Activated CD8-positive, alpha-beta memory T cell treated with anti-CD3 and anti-CD28 coated beads for 1 hour (primary cell): ENCODE measurements at places on chromosomes 11 and 22.

DNA sequence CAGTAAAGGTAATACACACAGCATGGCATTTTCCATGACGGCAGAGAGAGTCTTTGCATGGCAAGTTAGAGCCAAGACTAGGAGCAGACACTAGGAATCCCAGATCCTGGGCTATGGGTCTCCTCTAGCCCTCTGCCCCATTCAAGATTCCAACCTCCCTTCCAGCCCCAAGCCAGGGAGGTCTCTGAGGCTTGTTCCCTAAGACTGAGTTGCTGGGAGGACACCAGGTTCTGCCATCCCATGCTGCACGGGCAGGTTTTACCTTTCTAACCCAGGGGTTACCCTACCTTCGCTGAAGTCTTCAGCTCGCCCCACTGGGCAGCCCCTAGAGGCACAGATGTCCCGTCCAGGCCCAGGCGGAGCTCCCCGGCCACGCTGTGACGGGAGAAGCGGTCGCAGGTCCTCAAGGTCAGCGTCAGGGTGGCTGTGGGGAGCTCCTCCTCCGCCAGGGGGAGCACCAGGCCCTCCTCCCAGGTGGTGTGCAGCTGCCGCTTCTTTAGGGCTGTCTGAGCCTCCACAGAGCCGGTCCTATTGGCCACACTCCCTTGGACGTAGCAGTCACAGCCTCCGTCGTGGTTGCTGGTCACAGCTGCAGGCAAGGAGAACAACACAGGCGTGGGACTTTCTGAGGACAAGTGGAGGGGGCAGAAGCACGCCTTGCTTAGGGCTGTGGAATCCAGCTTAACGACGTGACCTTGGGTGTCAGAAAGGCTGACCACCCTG lies 33.8 kb downstream of the SYT13 start:
- no peak for DNase-seq

DNA sequence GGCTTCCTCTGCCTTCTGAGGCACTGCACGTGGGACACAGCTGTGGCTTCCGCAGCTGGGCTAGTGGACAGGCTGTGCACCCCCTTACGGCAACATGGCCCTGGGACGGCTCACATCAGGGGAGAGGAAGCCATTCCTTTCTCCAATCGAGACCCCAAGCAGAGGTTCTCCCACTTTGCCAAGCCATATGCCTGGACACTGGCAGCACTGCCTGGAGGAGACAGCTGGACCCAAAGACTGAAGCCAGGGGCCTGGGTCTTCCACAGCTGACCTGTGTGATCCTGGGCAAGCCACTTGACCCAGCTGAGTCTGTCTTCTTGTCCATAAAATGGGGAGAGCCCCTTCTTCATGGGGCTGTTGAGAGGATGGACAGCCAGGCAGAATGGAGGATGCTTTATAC lies 65.4 kb downstream of the SHISAL1 start:
- DNase-seq = no peak

DNA sequence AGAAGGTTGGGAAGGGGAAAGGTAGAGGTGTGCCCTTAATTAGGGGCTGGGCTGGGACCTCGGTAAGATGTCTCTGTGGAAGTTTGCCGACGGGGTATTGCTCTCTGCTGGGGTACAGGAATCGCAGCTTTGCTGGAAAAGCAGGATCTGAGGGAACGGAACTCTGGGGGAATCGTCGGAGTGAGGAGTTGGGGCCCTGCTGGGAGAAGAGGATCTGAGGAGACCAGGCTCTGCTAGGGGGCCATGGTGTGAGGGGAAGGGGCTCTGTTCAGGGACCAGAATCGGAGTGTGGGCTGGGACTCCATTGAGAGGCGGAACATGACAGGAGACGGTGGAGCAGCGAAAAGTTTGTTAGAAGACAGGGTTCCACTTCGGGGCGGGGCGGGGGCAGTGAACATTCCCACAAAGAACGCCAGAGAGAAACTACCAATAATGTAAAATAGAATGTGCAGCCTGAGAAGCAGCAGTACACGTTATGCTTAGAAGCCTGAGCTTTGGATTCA lies 456 bp downstream of the AAMDC start:
- no peak for DNase-seq

DNA sequence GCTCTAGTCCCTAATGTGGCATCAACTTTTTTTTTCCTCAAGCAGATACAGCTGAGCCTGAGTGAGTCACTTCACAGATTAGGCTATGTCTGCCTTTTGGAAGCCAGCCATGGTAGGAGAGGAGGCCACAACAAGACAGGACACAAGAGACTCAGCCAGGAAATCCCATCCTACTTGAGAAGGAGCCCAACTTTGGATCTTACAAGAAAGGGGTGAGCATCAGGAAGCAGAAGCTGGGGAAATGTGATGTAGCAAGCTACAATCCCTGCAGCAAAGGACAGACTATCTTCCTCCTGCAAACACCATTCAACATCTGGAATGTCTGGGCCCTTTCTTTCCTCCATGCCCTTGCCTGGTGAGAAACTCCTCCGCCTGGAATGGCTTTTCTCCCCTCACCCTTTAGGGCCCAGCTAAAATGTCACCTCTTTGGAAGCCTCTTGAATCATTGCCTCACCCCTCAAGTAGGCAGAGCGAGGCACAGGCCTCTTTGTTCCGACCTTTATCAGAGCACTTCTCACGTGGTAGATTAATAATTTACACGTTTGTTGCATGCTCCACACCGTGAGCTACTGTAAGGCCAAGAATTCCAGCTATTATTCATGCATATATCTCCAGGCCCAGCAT lies 156.4 kb upstream of the PITPNB start:
- no peak for DNase-seq

- DNase-seq = no peak
These were observed 2.5 kb upstream of the RCN1 start for GRCh38 chr11:32088117-32088941.

GRCh38 chr11:44097821-44098220 lies 2.3 kb downstream of the EXT2 start:
- DNase-seq = no peak

DNA sequence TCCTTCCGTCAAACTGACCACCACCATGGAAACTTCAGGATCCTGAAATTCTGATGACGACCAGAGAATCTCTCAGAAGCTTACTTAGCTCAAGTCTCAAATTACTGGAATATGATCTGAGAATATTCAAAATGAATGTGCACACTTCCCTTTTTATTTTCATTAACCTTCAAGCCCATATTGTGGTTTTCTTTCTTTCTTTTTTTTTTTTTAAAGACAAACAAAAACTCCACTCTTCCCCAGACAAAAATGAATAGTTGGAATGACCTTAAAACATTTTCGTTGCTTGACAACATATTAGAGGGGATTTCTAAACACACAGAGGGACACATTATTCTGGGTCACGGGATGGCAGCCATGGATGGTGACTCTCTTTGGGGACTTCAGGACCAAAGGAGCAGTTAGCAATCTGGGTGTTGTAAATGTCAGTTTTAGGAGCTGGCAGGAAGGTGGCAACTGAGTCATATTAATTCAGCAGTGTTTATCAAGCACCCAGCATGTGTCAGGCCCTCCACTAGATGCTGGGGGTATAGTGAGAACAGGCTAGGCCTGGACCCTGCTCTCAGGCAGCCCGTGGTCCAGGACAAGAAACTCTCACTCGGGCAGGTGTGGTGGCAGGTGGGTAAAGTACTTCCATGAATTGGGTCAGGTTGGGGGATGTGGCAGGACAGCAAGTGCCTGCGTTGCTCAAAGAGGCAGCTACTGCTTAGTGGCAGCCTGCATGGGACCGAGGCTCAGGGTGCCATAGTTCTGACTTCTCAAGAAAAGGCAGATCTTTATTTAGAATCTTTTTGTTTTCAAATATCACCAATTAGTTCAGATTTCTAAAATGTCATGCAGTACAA lies 126.1 kb downstream of the HIPK3 start:
- DNase-seq = no peak

DNA sequence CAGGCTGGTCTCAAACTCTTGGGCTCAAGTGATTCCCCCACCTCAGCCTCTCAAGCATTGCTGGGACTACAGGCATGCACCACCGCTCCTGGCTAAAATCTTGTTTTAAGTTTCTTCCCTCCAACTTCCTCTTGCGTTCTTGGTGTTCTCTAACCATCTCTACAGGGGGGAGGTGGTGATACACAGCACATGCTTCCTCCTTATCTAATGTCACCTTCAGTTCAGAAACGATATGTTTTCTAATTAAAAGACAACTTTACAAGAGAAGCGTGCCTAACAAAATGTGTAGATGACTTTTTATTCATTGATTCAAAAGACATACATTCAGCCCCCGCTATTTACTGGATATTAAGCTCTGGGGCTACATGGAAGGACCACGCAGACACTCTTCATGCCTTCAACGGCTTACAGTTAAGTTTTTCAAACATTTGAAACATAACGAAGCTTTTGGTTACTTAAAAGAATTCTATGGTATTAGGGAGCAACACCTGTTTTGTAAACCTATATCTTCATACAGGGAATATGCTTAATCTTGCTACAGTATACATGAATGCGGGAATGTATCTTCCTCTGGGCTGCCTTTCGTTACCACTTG lies 933 bp upstream of the DLAT start:
- DNase-seq = no peak

GRCh38 chr11:1300569-1301187 lies 8.8 kb downstream of the TOLLIP start:
- no peak for DNase-seq

DNA sequence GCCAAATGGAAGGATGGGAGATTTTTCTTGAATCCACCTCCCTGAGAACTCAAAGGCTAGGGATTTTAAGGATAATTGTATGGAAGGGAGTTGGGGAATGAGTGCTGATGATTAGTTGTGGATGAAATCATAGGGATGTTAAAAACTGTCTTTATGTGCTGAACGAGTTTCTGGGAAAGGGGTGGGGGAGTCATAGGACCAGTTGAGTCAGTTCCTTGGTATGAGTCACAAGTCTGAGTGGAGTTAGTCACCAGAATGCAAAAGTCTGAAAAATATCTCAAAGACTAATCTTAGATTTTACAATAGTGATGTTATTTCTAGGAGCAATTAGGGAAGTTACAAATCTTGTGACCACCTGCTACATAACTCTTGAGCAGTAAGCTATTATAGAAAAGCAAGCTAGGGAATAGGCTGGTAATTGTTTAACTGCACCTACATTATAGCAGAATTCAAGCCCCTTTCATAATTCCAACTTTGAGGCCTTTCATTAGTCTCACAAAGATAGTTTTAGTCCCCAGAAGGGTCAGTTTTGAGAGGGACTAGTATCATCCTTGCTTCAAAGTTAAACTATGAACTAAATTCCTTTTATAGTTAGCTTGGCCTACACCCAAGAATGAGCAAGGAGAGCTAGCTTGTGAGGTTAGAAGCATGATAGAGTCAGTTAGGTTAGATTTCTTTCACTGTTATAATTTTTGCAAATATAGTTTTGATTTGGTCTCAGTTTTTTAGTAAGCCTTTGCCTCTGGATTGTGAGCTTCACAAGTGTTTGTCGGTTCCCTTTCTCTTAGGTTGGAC lies 668.0 kb downstream of the ETS1 start:
- DNase-seq = no peak

GRCh38 chr11:45078236-45079074 lies 68.0 kb upstream of the PRDM11 start:
- no peak for DNase-seq

GRCh38 chr22:22704156-22704946 lies 59.9 kb downstream of the GGTLC2 start:
- no peak for DNase-seq

DNA sequence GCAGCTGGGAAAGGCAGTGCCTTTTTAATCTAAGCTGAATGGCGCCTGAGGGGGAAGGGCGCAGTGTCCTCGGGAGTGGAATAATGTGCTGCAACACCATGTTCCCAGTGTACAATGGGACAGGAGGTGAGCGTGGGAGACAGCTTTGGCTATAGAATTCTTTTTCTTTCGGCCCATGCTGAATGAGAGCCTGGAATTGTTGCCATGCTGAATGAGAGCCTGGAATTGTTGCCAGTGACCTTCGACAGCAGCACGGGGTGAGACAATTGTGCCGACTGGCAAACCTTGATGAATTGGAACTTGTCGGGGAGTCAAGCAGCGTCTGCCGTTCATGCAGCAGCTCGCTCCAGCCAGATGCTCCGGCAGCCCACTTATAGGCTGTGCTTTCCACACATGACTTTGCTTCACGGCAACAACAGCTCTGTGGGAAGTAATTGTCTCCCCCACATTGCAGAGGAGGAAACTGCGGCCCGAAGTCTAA lies 141.4 kb upstream of the E2F8 start:
- no peak for DNase-seq

DNA sequence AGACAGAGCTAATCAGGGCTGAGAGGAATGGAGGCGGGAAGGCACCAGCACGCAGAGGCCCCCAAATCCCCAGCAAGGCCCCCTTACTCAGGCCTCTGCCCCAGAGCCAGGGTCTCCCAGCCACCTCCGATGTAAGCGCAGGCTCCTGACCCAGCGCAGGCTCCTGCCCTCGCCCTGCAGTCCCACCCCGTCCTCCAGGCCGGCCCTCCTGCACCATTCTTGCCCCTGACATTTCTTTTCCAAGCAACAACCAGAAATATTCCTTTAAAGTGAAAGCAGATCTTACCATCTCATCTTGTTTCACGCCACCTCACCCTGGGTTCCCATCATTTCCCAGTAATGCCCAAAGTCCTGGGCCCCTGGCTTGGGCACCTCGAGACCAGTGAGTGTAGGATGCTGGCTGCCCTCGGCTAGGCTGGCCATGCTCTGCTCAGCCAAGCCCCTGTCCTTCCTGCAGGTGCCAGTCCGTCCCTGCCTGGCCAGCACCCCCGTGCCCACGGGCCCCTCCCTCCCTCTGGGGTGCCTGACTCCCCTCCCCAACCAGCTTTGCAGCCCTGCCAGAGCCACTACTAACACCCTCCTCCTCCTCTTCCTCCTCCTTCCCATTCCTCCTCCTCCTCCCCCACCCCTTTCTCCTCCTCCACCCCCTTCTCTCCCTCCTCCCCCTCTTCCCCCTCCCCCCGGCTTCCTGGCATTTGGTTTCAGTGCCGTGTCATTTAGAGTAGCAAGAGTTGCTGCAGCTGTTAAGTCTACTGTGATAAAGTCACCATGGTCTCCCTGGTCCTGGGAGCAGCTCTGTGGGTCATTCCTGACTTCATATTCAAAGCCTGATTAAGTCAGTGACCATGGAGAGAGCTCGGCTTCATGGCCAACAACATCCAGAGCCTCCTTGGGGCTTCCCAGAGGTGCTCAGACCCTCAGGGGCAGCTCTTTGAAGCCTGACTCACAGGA lies 78.7 kb downstream of the PIWIL3 start:
- no peak for DNase-seq
